ENCODE measurements at places on chromosomes 6 and 20. TPM values are rescaled to one million over a fixed set of nuclear protein-coding genes. Genes with fewer than 3 reads are reported as not detected.

Gene CST5
- not detected for total RNA-seq

Gene NHLRC1
- 3.3 TPM for total RNA-seq

Gene RARS2
- total RNA-seq: 33.8 TPM

Gene RIPPLY2
- total RNA-seq: not detected

- DNase-seq: peak; percentile 85
Measured at GRCh38 chr20:36084897-36085613, 69.5 kb upstream of the EPB41L1 start.

- no peak for DNase-seq
Measured at GRCh38 chr6:107515955-107516354, 26.0 kb downstream of the SOBP start.

DNA sequence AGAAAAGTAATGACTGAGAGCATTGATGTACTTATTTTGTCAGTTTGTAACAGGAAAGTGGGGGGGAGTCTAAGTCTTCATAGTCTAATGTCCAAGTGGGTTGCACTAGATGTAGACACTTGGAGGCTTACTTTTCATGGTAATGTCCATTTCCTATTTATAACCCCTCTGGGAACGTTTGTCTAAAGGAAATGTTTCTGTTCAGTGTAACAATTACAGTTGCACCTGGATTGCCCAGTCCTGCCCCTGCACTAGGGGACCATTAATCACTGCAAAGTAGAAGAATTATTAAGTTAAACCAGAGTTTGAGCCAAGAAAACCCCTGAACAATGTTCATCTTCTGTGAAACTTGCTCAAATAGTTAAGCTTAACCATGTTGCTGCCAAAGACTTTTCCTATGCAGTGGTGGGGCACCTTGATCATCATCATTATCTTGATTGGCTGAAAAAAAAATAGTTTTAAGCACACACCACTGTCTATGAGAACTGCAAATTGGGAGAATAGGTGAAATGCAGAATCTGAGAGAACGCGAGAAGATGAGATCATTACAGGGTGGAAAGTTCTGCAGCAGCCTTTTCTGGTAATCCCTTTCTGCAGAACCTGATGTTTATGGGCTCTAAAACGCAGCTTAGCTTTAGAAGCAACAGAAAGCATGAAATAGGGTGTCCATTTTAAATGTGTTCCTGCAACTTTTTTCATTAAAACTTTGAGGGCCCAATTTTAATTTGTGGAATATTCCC is 106.0 kb downstream of the ZNF217 start:
- no peak for DNase-seq

- no peak for DNase-seq
Measured at GRCh38 chr6:135296715-135297114, 115.6 kb downstream of the MYB start.

DNA sequence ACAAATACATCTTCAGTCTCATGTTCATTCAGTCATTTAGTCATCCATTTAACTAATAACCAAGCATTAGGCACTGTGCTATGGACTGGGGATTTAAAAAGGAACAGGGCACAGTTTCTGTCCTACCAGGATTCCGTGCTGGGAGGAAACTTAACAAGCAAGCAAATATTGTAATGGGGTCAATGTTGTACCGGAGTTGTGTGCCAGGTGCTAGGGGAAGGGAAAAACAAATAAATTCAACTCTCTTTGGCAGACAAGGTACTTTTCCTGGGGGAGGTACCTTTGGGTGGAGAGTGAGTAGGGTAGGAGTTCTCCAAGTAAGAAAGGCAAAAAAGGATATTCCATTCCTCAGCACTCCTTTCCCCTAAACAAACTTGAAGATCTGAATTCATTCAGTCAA is 90.3 kb downstream of the OLIG3 start:
- DNase-seq: no peak

- DNase-seq: peak; percentile 48
Measured at GRCh38 chr6:46042355-46042999, 26.8 kb upstream of the CLIC5 start.

DNA sequence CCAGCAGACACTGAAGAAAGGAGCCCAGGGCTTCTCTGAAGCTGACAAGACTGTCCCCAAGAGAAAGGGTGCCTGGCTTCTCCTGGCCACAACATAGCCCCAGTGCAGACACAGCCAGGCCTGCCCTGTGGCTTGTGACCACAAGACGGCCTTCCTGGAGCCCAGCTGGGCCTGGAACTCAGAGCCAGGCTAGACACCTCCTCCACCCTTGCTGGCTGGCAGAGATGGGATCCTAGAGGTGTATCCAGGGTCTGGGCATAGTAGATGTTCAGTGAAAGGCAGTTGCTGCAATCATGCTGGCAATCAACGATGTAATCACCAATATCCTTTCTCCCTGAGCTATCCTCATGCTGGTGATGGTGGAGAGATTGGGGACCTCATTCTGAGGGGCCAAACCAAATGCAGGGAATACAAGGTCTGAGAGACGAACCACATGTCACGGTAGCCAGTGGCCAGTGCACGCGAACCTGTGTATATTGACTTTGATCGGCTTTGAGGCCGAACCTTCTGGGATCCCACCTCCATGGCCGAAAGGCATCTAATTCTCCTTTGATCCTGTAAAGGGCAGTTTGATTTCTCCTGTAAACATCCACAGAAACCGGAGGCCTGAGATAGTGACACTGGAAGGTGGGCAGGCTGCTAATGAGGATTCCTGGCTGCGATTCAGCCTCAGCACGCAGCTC is 115.2 kb downstream of the PSMB1 start:
- DNase-seq: peak; percentile 53

DNA sequence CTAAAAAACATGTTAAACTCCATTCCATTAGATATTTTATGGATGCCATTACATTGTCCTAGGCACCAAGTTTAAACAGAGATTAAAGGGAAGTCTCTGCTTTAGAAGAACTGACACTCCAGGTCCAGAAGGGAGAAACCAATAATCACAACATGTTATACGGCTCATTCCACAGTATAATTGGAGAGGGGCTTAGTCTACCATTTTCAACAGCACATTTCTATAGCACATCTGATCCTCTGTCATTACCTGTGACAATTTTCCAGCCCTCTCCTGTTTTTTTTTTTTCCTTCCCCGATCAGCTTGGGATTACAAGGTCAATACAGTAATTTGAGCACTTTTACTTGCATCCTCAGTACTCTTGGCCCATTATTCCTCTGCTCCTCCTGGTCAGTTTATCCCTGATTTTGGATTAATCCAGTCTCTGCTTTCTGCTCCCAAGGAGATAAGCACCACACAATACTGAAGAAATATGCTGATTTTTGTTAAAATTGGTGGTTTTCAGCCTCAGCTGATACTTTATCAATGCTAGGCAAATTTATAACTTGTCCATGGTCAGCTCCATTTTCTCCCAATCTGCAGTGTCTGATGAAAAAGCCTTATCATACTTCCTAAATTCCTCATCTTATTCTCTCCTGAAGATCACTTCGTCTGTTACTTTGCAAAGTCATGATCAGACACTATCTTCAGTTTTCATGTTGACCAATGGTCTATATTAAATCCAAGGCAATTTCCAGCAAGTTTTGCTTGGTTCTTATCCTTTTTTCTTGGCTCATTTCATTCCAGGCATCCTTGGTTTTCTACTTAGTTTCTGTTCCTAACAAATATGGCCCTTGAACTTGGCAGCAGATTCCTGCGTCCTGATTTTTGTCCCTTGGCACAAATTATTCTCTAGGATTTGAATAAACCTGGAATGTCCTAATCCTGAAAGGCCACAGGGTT is 30.8 kb upstream of the SYNCRIP start:
- DNase-seq: no peak

DNA sequence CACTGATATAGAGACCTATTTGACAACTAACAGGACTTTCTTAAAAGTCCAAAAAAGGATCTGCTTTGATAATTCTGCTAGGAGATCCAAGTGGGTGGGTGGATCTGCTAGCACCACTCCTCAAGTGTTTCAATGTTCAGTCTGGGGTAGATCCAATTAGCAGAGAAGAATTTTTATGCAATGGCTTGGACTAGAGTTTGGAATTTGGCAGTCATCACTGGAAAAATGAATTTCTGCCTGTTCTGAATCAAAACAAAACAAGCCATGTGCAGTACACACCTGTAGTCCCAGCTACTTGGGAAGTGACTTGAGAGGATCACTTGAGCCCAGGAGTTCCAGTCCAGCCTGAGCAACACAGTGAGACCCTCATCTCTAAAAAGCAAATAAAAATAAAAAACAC is 12.6 kb upstream of the GNMT start:
- DNase-seq: no peak

GRCh38 chr6:154864066-154864430 is 130.8 kb downstream of the SCAF8 start:
- DNase-seq: no peak

- DNase-seq: no peak
Measured at GRCh38 chr20:31956556-31957526, 5.0 kb upstream of the PDRG1 start.

DNA sequence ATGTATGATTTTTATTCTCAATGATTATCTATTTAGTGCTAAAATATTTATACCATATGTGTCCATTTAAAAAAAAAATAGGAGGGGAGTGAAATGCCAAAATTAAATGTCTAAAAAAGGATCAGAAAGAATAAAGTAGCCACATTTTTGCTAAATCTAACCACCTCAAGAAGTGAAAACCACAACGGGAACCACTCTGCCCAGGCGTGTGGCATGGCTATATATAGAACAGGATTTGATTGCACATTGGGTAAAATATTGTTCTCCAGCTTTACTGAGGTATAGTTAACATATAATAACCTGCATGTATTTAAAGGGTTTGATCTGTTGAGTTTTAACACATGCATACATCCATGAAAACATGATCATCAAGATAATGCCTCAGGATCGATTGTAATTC is 19.0 kb upstream of the AFDN start:
- DNase-seq: no peak

GRCh38 chr20:48139262-48140041 is 354.2 kb upstream of the SULF2 start:
- DNase-seq: peak; percentile 76

DNA sequence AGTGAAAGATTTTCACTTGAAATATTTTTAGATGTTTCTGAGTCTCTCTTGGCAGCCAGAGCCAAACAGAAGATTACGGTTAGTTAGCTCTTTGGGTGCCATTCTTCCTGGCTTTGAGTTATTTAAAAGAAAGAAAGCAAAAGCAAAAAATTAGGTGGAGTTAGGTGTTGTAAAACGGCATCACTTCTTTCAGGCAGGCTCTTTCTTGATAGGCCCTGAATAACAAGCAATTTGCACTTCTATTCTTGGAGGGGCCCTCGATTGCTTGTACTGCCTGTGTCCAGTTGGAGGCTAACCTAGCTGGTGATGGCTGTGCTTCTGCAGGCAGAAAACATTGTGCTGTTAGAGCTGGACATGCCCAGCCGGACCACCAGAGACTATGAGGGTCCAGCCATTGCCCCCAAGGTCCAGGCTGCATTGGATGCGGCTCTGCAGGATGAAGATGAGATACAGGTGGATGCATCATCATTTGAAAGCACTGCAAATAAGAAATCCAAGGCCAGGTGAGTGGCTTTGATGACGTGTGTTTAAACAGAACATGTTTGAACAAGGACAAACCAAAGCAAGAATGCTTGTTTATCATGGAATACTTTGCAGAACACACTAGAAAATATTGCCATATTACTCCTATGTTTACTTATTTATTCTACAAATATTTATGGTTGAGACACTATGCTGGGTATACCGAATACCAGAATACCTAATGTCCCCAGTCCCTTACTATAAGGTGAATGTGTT is 28.1 kb upstream of the ASXL1 start:
- DNase-seq: no peak

DNA sequence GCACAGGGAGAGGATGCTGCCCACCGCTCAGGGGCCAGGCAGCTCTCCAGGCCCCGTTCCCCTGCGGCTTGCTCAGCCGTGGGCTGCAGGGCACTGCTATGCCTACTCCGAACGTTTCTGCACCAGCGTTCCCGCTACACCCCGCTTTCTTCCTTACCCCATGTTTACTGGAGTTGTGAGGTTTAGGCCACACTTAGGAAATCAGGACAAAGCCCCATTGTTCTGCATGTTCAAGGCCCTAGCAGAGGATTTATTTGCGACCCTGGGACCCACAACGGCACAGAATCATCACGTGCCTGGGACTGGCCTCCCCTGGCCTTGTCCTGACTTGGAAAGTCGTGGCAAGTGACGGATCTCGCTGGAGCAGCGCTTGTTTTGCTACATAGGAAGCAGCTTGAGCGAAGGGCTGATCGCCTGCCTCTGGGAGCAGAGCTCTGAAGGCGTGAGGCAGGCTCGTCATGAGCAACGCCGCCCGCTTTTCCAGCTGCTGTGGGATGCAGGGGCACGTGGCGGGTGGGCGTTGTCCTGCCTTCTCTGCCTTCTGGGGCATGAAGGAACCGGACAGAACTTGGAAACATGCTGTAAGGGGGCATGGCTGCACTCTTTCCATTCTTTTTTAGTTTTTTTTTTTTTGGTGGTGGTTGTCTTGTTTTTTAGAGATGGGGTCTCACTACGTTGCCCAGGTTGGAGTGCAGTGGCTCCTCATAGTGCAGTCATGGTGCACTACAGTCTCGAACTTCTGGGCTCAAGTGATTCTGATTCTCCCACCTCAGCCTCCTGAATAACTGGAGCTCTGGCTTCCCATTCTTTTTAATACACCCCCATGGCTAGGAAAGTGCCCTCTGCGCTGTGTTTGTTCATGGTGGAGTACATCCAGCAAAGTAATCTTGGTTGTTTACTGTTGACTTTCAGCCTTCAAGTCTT is 14.6 kb upstream of the TMEM181 start:
- DNase-seq: no peak

DNA sequence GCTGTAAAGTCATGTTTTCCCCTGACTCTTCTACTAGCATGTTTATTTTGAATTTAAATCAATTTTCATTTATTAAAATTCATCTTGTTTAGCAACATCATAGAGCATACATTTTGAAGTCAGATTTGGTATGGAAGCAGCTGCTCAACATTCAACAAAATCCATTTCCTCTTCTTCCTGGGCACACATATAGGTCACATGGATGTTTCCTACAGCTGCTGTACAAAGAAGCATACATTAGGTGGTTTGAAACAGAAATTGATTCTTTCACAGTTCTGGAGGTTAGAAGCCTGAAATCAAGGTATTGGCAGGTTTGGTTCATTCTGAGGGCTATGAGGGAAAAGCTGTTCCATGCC is 495.2 kb downstream of the RFPL4B start:
- no peak for DNase-seq

- no peak for DNase-seq
Measured at GRCh38 chr20:63000958-63001357, 5.8 kb downstream of the BHLHE23 start.

DNA sequence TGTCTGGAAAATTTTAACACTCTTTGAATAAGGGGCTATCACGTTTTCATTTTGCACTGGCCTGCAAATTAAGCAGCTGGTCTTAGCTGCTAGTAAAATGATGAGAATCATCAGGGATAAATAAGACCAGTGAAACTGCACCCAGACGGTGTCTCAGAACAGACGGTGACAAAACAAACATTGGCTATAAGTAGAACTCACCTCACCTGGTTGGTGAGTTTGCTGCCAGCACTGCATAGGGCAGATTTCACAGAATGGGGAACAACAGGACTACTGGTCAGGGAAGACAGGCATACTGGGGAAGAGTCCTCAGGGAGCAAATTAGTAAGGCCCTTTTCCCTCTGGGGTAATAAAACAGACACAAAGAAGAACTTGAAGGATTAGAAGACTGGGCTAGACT is 175.9 kb upstream of the CITED2 start:
- DNase-seq: no peak
